ENCODE measurements at places on chromosomes 12 and 14. TPM values are rescaled to one million over a fixed set of nuclear protein-coding genes. Genes with fewer than 3 reads are reported as not detected.

- H3K27me3 ChIP-seq, result peaks cover 2% of the 10 kb centered on the region
- H3K27ac ChIP-seq, result no peak overlapping the region
- H3K4me1 ChIP-seq, result no peaks in the 10 kb centered on the region
- no peak for DNase-seq
- no peak overlapping the region for H3K4me3 ChIP-seq
These were observed 214.2 kb downstream of the PPM1H start for GRCh38 chr12:62720661-62721330.

GRCh38 chr12:132248453-132249167 is 80.8 kb downstream of the GALNT9 start:
- DNase-seq, result no peak
- H3K4me1 ChIP-seq, result no peaks in the 10 kb centered on the region
- H3K27ac ChIP-seq, result no peak overlapping the region
- peaks cover 2% of the 10 kb centered on the region for H3K27me3 ChIP-seq
- H3K36me3 ChIP-seq, result no peaks in the 10 kb centered on the region

DNA sequence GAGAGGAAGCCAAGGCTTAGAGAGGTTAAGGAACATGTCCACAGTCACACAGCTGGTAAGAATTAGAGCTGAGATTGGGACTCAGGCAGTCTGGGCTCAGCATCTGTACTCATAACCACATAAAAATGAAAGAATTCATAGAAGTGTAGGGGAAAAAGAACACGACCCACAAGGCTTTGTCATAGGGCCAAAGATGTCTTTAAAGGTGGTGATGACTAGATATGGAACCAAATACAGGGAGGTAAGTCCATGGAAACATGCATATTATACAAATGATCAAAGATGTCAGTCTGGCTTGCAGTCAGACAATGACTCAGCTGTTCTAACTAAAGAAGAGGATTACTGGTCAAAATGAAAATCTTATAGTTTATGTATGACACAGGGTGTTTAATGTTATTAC is 7.2 kb upstream of the SSPN start:
- H3K4me1 ChIP-seq, result no peaks in the 10 kb centered on the region
- peaks cover 32% of the 10 kb centered on the region for H3K27me3 ChIP-seq
- H3K36me3 ChIP-seq, result no peaks in the 10 kb centered on the region
- no peak overlapping the region for H3K27ac ChIP-seq
- H3K4me3 ChIP-seq, result no peak overlapping the region
- DNase-seq, result no peak

DNA sequence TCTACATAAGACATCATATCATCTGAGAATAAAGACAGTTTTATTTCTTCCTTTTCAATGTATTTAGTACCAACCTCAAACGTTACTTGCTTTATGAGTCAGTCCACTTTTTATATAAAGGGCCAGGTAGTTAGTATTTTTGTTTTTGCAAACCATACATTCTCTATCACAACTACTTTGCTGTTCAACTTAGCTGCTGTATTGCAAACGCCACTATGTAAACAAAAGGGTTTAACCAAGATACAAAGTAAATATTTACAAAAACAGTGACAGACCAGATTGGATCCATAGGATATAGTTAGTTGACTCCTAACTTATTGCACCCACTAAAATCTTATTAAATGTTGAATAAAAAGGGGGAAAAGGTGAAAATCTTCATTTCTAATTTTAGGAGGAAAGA is 87.7 kb upstream of the FOXG1 start:
- H3K4me3 ChIP-seq, result no peak overlapping the region
- no peaks in the 10 kb centered on the region for H3K36me3 ChIP-seq
- DNase-seq, result no peak
- no peak overlapping the region for H3K27ac ChIP-seq
- no peaks in the 10 kb centered on the region for H3K27me3 ChIP-seq

DNA sequence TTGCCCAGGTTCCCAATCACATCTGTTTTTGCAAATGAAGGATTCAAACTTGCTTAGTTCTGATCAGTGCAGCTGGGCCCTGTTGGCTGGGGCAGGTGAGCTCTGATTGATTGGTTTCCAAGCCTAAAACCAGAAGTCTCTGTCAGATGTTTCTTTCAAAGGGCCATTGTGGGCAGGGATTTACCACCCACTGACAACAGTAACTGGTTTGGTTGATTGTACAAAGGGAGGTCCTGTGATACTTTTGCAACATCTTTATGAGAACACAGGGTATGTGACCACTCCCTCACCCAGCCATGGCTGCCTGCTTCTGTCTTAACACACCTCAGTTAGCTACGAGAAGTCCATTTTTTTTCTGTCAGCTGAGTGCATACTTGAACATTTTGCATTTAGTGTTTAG is 184.1 kb downstream of the FLRT2 start:
- no peak overlapping the region for H3K27ac ChIP-seq
- H3K27me3 ChIP-seq, result no peaks in the 10 kb centered on the region
- no peaks in the 10 kb centered on the region for H3K36me3 ChIP-seq
- no peak for DNase-seq

DNA sequence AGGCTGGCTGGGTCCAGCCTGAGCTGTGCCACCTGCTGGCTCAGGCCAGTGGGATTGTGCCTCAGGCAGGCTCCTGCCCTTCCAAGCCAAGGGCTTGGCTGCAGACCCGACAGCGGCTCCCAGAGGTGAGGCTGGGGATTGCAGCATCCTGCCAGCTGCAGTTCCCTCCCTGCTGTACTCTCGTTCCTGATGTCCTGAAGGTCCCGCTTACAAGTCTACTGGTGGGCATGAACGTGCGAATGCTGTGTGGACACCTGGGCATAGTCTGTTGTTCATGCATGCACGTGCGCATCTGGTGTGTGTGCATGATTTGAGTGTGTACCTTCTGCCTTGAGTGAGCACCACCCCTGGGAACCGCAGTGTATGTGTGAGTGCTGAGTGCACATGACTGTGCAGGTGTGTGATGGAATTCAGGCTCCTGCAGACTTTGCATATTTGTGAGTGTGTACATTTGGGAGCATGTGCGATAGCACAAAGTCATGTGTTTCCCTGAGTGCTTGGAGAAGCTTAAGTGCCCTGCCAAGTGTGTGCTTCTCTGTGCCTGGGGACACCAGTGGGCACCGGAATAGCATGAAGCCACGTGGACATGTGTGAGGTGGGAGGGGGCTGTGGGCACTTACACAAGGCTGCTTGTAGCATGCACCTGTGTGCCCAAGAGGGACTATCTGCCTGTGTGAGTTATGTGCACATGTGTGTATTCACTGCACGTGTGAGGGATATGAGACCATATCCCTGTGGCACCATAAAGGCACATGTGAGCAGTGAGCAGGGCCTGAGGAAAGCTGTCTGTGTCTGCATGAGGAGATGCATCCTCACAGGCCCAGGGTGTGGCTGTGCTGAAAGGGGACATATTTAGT is 19.3 kb upstream of the KRT7 start:
- peak; percentile 52 for DNase-seq
- peaks cover 18% of the 10 kb centered on the region for H3K27me3 ChIP-seq

DNA sequence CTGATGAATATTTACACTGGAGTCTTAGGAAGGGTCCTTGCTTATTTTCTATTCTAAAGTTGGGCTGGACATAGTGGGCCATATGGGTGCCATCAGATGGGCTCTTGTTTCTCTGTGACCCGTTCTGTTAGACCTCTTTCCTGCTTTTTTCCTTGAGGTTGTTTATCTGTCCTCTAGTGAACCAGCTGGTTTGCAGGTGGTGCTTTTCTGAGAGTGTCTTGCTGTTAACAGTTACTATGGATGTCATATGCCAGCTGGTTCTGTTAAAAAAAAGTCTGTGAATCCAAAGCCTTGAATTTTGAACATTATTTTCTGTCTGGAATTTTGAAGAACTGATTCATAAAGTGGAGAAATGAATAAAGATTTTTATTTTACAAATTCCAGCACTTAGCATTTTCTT is 29.2 kb downstream of the ZC3H14 start:
- H3K4me1 ChIP-seq, result peaks cover 10% of the 10 kb centered on the region
- DNase-seq, result no peak
- H3K27ac ChIP-seq, result no peak overlapping the region
- H3K27me3 ChIP-seq, result no peaks in the 10 kb centered on the region

DNA sequence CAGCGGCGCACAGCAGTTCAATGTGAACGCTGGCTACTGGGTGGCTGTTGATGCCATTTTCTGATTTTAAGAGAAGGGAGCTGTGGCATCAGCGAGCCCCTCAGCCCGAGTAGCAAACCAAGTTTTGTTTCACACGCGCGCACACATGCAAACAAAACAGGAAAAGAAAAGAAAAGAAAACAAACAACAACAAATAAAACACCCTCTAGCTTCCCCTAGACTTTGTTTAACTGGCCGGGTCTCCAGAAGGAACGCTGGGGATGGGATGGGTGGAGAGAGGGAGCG is 540 bp downstream of the PAX9 start:
- H3K36me3 ChIP-seq, result peaks cover 4% of the 10 kb centered on the region
- DNase-seq, result no peak
- H3K4me1 ChIP-seq, result peaks cover 6% of the 10 kb centered on the region
- H3K4me3 ChIP-seq, result peak overlapping the region; percentile 15
- peaks cover 81% of the 10 kb centered on the region for H3K27me3 ChIP-seq

DNA sequence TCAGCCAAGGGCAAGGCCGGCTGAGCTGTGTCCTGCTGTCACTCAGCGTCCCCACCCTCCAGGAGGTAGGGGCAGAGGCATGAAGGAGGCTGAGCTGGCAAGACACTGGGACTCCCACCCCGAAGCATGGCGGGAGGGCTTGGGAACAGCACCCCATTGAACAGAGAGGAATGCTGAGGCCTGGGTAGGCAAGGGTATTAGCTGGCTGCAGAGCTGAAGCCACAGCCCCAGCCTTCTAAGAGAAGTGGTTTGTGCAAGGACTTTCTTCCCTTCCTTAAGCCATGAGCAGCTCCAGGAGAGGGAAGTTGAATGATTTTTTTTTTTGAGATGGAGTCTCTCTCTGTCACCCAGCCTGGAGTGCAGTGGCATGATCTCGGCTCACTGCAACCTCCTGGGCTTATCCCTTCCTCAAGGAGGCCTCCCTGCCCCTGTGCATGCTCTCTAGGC is 6.6 kb upstream of the CFAP73 start:
- H3K4me3 ChIP-seq, result no peak overlapping the region
- no peaks in the 10 kb centered on the region for H3K36me3 ChIP-seq
- no peaks in the 10 kb centered on the region for H3K4me1 ChIP-seq
- H3K27ac ChIP-seq, result no peak overlapping the region
- no peak for DNase-seq

- DNase-seq, result no peak
- no peaks in the 10 kb centered on the region for H3K27me3 ChIP-seq
- H3K4me3 ChIP-seq, result no peak overlapping the region
- peaks cover 5% of the 10 kb centered on the region for H3K36me3 ChIP-seq
- H3K4me1 ChIP-seq, result peaks cover 20% of the 10 kb centered on the region
These were observed 3.1 kb downstream of the OTUB2 start for GRCh38 chr14:94029265-94029664.

GRCh38 chr14:95507174-95507573 is 9.3 kb downstream of the SYNE3 start:
- H3K4me1 ChIP-seq, result peaks cover 89% of the 10 kb centered on the region
- no peak overlapping the region for H3K27ac ChIP-seq
- H3K36me3 ChIP-seq, result peaks cover 32% of the 10 kb centered on the region
- peak overlapping the region; percentile 15 for H3K4me3 ChIP-seq
- H3K27me3 ChIP-seq, result no peaks in the 10 kb centered on the region

DNA sequence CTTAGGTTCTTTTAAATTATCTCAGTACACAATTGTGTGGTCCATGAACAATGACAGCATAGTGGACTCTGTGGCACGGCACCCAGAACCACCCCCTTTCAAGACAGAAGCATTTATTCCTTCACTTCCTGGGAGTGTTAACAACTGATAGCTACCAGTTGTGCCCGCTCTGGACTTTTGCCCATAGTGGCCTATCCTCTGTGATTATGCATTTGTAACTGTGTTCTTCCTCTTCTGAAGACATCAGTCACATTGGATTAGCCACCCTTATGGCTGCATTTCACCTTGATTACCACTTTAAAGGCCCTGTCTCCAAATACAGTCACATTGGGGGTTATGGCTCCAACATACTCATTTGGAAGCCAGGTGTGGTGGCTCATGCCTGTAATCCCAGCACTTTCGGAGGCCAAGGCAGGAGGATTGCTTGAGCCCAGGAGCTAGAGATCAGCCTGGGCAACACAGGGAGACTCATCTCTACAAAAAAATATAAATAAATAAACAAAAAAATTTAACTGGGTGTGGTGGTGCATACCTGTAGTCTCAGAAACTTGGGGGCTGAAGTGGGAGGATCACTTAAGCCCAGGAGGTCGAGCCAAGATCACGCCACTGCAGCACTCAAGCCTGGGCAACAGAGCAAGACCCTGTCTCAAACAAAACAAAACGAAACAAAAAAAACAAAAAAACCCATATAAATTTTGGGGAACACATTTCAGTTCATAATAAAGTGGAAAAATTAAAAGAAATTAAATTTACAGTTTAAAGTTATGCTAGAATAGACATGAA is 27.6 kb upstream of the PHC1 start:
- H3K36me3 ChIP-seq, result no peaks in the 10 kb centered on the region
- peaks cover 6% of the 10 kb centered on the region for H3K4me1 ChIP-seq
- H3K4me3 ChIP-seq, result no peak overlapping the region

GRCh38 chr12:55636116-55636655 is 506 bp upstream of the OR10P1 start:
- peak overlapping the region; percentile 6 for H3K4me3 ChIP-seq
- no peak overlapping the region for H3K27ac ChIP-seq
- H3K27me3 ChIP-seq, result peaks cover 8% of the 10 kb centered on the region
- no peak for DNase-seq
- H3K4me1 ChIP-seq, result peaks cover 8% of the 10 kb centered on the region

DNA sequence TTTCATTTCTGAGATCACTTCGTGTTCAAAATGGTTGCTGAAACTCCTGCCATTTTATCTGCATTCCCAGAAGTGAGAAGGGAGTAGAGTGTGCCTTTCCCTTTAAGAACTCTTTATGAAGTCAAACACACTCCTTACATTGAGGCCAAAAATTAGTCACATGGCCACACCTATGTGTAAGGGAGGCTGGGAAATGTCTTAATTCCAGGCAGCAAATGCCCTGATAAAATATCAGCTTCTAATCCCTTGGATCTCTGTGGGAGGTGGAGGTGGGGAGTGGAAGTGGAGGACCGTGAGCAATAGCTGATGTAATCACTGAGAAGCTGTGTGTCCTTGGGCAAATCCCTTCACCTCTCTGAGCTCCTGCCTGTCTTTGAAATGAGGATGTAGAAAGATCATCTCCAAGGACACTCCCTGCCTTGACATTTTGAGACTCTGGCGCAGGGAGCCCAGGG is 22.7 kb upstream of the ANKRD9 start:
- peaks cover 6% of the 10 kb centered on the region for H3K4me1 ChIP-seq
- H3K27ac ChIP-seq, result no peak overlapping the region
- H3K27me3 ChIP-seq, result no peaks in the 10 kb centered on the region
- no peak for DNase-seq
- no peaks in the 10 kb centered on the region for H3K36me3 ChIP-seq
- no peak overlapping the region for H3K4me3 ChIP-seq

The SLCO1A2 gene
- total RNA-seq, result not detected

The FLVCR2 gene
- 2.9 TPM for total RNA-seq

The CELA1 gene
- not detected for total RNA-seq

The PHETA1 gene
- 2.7 TPM for total RNA-seq

The PRKD1 gene
- 0.23 TPM for total RNA-seq

The ALG10 gene
- total RNA-seq, result 28.5 TPM

The PSMD9 gene
- 63.9 TPM for total RNA-seq

The NRXN3 gene
- not detected for total RNA-seq

The MYF5 gene
- total RNA-seq, result not detected

The DIO3 gene
- total RNA-seq, result not detected

The B4GALNT3 gene
- 8.6 TPM for total RNA-seq

The TMTC2 gene
- 3.0 TPM for total RNA-seq
